ENCODE measurements at places on chromosomes 3 and 15.

DNA sequence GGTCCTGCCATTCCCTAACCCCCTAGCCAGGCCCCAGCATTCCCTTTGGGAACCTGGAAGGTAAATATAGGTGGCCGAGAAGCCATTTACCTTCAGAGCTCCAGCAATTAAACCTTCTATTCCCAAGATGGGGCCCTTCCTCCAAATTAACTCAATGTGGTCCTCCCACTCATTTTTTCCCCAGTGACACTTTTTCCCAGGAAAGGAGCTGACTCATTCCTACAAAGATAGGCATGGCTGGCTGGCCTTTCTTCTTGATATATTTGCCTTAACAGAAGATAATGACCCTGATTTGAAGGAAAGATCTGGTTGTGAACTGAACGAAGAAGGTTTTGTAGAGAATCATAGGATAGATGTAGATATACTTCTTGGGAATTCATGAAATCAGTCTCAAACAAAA, 279.0 kb upstream of the VEPH1 start:
- H3K4me1 ChIP-seq: no peaks in the 10 kb centered on the region
- H3K27ac ChIP-seq: no peak overlapping the region
- no peaks in the 10 kb centered on the region for H3K36me3 ChIP-seq
- no peak overlapping the region for H3K4me3 ChIP-seq
- no peak for DNase-seq

DNA sequence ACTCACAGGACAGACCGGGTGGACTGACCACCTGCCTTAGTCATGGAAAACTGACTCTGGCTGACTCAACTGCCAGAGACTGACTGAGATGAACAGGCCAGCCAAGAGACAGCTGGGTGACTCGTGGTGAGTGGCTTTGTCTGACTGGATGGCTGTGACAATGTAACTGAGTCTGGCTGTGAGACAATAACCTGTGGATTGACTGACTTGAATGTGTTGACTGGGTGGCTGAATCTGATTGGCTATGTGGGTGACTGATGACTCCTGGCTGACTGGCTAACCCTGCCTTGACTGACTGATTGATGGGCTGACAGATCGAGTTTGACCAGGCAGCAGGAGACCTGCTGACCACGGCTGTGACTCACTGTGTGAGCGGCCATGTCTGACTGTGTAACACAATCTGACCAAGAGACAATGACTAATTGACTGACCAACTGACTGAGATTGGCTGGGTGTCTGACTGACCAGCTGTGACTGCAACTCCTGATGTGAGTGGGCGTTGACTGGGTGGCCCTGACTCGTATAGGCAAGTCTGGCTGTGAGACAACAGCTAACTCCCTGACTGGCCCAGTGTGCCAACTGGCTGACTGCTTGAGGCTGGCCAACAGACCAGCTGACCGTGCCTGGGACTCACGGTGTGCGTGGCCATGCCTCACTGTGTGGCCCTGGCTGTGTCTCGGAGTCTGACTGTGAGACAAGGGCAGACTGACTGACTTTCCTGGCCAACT, 509.1 kb downstream of the SHQ1 start:
- no peaks in the 10 kb centered on the region for H3K36me3 ChIP-seq
- H3K27ac ChIP-seq: no peak overlapping the region
- DNase-seq: no peak
- no peak overlapping the region for H3K4me3 ChIP-seq

DNA sequence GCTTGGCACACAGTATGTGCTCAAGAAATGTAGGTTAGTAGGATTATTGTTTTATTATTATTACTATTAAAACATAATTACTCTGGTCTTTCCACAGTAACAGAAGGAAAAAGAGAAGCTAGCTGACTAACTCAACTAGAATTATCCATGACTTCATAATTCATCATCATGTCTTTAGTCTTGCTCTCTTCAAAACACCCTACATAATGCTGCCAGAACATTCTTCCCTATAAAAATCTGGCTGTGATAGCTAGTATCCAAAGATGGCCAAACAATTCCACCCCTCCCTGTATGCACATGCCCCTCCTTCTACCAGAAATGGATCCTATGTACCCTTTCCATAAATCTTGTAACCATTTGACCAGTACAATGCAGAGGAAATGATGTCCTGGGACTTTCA, 48.8 kb upstream of the SRGAP3 start:
- no peaks in the 10 kb centered on the region for H3K36me3 ChIP-seq
- H3K27ac ChIP-seq: no peak overlapping the region
- no peak for DNase-seq
- H3K27me3 ChIP-seq: peaks cover 7% of the 10 kb centered on the region

- no peaks in the 10 kb centered on the region for H3K36me3 ChIP-seq
- H3K27me3 ChIP-seq: no peaks in the 10 kb centered on the region
- no peak overlapping the region for H3K4me3 ChIP-seq
- no peak overlapping the region for H3K27ac ChIP-seq
- no peak for DNase-seq
These were observed 405.9 kb downstream of the ROBO1 start for GRCh38 chr3:79361748-79362378.

DNA sequence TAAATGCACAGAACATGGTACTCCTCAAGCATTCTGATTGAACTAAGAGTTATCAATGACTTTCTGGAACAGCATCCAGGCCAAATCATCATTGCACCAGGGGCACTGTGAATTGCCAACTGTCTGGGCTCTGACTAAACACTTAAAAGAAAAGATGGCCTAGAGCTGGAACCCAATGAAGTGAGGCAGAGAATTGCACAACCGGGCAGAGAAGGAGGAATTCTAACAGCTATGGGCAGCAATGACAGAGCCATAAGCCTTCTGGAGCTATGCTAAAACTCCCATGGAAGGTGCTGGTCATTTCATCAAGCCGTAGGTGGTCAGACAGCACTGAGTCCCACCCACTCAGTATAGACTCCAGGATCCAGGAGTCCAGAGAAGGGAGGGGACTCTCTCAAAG, 48.1 kb upstream of the OXTR start:
- H3K27ac ChIP-seq: no peak overlapping the region
- H3K36me3 ChIP-seq: no peaks in the 10 kb centered on the region
- no peak for DNase-seq

- DNase-seq: no peak
- no peak overlapping the region for H3K4me3 ChIP-seq
- H3K4me1 ChIP-seq: peaks cover 1% of the 10 kb centered on the region
- no peaks in the 10 kb centered on the region for H3K27me3 ChIP-seq
- no peak overlapping the region for H3K27ac ChIP-seq
These were observed 141.5 kb downstream of the LIPC start for GRCh38 chr15:58573270-58573669.

DNA sequence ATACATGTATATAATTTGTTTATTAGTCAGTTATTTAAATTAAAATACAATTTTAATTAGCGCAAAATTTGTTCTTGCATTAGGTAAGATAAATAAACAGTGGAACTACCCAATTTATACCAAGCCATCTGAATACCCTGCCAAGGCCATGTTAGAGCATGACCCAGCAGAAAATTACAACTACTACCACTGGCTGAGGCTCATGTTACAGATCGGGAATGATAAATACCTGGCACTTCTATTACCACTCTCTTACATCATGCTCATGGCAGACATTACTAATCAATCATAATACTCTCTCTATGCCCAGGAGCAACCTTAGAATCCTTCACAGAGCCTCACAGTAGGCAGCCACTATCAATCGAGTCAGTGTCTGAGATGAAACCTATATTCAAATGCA, 21.2 kb upstream of the LMOD3 start:
- no peaks in the 10 kb centered on the region for H3K4me1 ChIP-seq
- H3K27ac ChIP-seq: no peak overlapping the region
- no peaks in the 10 kb centered on the region for H3K27me3 ChIP-seq
- DNase-seq: no peak
- H3K36me3 ChIP-seq: no peaks in the 10 kb centered on the region

Measured in CD8-positive, alpha-beta memory T cell (primary cell).